ENCODE measurements at places on chromosomes 3 and 15.

- no peak for DNase-seq
Observed at GRCh38 chr15:27563765-27564370, 535.2 kb downstream of the OCA2 start.

GRCh38 chr3:159654183-159655134, 334.2 kb upstream of the IL12A start:
- no peak for DNase-seq

DNA sequence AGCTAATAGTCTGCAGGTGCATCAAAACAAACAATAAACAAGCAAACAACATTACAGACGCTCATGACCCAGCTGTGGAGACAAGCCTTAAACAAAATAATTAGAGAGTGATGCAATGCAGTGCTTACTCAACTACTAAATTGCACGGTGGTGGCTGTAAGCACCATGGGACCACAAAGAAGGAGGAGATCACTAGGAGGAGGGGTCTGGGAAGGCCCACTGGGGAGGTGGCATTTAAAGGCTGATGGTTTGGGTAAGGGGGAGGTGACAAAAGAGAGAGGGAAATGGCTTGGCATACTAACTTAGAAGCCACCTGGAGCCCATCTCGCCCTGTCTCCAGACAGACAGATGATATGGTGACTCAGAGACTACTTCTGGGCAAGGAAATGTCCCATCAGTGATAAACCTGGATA, 516.7 kb downstream of the FOXP1 start:
- peak; percentile 38 for DNase-seq

- DNase-seq = peak; percentile 68
Observed at GRCh38 chr3:29686889-29687592, 406.2 kb downstream of the RBMS3 start.

GRCh38 chr15:27742751-27743477, 356.2 kb downstream of the OCA2 start:
- DNase-seq = no peak

GRCh38 chr3:105427332-105427731, 60.6 kb downstream of the ALCAM start:
- DNase-seq = no peak

GRCh38 chr3:17753632-17753992, 11.2 kb upstream of the TBC1D5 start:
- DNase-seq = peak; percentile 15

DNA sequence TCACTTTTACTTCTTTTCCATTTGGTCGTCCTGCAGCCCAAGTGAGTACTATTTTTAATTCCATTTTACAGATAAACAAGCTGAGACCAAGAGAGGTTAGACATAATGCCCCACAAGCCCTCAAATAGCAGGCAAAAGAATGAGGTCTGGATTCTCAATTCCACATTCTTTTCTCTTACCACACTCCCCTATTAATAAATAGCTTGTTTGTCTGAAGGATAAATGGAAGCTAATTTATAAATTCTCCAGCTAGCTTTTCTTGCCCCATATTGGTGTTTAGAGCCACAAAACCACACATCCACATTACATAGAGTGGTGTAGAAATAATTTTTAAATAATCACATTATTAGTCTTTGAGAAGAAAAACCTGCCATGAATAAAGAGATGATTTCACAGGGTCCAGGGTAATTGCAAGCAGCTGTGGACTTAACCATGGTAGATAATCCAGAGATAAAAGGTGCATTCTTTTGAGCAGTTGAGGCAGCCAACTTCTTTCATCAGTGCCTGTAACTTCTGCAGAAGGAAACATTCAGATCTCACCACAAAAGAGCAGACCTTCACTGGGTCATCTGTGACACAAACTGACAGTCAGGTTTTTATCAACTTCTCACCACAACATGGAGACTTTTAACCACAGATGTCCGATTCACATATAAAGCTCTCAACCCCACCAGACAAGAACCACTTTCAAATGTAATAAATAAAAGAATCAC, 313.4 kb upstream of the STT3B start:
- DNase-seq = no peak

DNA sequence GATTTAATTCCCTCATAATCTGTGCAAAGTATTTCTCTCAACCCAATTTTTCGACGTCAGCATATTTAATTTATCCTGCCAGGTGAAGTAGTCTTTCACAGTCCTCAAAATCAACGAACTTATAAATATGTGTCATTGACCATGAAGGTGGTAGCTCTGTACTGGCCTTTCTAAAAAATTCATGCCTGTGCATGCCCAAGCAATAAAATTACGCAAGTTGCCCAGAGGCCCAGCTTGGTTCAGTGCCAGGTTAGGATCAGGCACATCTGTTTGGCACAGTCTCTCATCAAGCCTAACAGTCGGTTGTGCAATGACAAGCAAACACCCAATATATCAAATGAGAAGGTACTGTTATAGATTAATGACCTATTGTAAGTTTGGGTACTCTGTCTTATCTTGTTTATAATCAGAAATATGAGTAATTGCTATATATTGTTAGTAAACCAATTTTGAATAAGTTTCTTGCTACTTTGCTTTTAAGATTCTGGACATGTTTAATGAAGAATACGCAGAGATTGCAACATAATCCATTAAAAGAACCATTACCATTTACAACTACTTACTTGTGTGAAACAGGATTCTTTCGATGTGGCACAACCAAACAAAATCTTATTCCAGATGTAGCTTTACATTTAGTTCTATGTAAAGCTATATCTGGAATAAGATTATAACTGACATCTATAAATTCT, 159.0 kb upstream of the IL12A start:
- DNase-seq = no peak

GRCh38 chr3:134978658-134979057, 183.6 kb downstream of the EPHB1 start:
- no peak for DNase-seq

- DNase-seq = no peak
Observed at GRCh38 chr3:14242490-14243311, 64.1 kb downstream of the LSM3 start.

- no peak for DNase-seq
Observed at GRCh38 chr3:105497386-105497785, 130.7 kb downstream of the ALCAM start.

DNA sequence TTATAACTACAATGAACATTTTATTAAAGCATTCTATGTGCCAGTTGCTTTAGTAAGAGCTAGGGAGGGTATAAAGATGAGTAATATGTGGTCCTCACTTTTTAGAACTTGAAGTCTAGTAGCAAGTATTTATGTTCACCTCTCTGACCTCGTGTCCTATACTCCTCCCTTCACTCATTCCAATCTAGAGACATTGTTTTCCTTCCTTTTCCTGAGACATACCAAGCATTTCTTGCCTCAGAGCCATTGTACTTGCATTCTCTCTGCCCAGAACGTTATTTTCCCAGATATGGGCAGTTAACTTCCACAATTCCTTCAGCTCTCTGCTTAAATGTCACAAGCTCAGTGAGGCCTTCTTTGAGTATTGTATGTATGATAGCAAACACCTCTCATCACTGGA, 408.6 kb downstream of the PDCD6IP start:
- DNase-seq = no peak

DNA sequence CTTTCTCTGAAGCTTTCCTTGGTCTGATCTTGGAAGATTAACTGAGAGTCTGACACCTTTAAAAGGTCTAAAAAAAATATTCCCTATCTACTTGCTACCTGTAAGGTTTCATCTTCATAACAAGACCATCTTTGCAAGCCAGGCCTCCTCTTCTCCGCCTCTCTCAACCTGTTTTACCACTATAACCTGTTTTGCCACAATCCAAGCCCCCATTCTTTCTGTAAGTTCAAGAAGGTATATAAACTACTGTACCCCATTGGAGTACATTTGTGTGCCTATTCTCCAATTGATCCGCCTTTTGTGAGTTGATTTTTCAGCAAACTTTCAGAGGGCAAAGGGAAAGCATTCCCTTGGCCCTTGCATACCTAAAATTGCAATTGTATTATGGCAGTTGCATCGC, 319.3 kb upstream of the NECTIN3 start:
- no peak for DNase-seq

DNA sequence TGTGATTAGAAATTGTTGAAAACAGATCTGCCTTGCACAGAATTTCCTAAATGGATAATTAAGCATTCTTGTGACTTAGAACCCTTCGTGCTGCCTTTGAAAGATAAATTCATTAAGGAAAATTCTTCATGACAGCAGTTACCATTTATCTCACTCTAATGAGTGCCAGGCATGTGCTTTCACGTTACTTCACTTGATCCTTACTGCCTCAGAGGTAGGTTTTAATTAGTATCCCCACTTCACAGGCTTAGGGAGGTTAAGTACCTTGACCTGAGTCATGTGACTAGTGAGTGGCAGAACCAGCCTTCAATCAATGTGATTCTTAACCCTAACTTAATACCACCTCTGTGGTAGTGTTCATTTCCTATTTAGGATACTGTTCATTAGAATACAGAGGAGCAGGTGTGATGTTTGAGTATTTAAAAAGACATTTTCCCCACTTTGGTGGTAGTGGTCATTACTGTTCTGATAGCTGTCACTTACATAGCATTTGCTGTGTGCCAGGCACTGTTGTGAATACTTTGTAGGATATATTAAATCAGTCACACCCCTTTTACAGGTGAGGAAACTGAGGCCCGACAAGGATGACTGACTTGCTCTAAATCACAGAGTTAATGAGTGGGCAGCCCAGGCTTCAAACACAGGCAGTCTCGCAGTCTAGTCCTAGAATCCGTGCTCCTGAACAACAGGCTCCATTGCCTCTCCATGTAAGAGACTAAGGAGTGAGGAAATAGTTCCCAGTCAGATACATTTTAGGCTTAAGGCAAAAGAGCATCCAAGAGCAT, 57.9 kb downstream of the RLBP1 start:
- DNase-seq = no peak

- DNase-seq = peak; percentile 83
Observed at GRCh38 chr3:15360788-15361493, 28.6 kb upstream of the SH3BP5 start.

GRCh38 chr3:115194476-115194875, 47.4 kb upstream of the ZBTB20 start:
- peak; percentile 6 for DNase-seq

DNA sequence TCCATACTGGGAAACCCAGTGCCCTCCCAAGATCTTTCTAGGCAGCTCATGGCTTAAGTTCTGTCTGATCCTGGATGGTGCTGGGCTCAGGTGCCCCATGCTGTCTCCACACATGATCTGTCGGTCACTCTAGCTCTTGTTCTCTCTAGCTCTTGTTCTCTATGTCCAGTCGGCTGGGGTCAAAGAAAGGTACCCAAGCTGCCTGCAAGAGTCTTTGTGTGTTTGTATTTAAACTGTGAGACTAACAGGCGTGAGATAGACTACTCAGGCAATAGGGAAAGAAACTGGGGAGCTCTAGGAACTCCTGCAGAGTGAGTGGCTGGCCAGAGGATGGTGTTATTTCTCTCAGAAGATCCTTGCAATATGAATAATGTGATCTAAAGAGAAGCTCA, 40.2 kb downstream of the GPR156 start:
- no peak for DNase-seq

- DNase-seq = no peak
Observed at GRCh38 chr15:34927726-34928125, 41.8 kb downstream of the AQR start.

DNA sequence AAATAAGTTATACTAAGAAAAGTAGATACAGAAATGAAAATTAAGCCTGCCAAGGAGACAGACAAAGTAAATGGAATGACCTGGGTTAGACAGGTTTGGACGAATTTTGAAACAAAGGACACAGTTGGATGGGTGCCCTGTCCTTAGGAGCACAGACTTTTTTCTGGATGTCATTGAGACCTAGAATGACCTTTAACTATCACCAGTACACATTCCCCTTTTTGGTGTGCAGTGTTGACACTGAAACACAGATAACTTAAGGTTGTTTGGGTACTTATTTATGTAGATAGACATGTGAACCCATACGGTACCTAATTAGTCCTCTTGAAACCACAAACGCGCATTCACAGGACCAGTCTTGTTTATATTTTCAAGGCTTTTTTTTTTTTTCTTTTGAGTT, 86.7 kb downstream of the PPARG start:
- DNase-seq = no peak

DNA sequence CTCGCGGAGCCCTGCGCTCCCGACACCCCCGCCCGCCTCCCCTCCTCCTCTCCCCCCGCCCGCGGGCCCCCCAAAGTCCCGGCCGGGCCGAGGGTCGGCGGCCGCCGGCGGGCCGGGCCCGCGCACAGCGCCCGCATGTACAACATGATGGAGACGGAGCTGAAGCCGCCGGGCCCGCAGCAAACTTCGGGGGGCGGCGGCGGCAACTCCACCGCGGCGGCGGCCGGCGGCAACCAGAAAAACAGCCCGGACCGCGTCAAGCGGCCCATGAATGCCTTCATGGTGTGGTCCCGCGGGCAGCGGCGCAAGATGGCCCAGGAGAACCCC, 464 bp downstream of the SOX2 start:
- DNase-seq = no peak

- DNase-seq = no peak
Observed at GRCh38 chr15:66919421-66919820, 146.0 kb upstream of the SMAD3 start.

DNA sequence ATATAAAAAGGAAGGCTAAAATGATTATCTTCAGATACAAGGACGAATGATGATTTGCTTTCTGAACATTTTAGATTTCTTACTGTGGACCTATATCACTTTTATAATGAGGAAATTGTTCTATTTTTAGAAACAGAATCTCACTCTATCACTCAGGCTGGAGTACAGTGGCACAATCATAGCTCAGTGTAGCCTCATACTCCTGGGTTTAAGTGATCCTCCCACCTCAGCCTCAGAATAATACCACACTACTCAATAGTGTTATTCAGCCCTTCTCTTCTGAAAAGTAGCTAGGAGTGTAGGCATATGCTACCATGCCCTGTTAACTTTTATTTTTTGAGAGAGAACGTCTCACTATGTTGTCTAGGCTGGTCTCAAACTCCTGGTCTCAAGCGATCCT, 15.8 kb downstream of the DNAJC13 start:
- DNase-seq = no peak

DNA sequence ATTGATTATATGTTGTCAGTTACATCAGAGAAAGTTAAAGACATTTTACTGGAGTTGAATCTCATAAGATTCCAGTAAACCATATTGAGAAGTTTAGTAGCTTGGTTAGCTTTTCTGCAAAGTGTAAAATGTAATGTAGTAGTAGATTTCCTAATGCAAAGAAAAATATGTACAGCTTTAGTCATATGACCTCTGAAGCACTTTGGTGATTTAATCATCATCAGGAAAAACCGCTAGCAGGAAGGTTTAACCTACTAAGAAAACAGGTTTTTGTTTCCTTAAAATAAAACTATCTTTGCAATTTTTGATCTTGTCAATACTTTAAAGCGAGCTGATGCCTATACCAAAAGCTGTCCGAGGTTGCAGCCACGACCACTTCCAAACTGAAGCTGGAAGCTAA, 364.6 kb upstream of the ZNF385D start:
- no peak for DNase-seq

DNA sequence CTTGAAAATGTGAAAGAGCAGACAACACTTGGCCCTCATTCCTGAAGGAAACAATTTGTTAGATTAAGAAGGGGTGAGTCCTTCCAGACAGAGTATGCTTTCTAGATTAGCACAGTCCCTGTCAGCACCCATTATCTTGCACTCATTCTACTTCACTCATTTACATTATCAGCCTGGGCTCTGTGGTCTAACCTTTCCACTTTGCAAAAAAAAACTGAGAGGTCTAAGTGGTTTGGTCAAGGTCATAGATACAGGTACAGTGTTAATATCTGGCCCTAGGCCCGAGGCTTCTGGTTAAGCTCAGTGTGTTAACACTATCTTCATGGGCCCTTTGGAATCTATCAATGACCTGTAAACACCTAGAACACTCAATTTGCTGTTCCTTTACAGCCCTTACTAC, 123.4 kb upstream of the LRRN1 start:
- no peak for DNase-seq

GRCh38 chr3:114308830-114309229, 15.0 kb downstream of the TIGIT start:
- no peak for DNase-seq

GRCh38 chr3:54882129-54882833, 45.6 kb downstream of the LRTM1 start:
- DNase-seq = peak; percentile 98

Measured in stromal cell of bone marrow (primary cell).